Activated CD4-positive, alpha-beta memory T cell treated with anti-CD3 and anti-CD28 coated beads, Interleukin-2, amount 10 ng/mL, durations not matched to agents 7 days and 5 days (primary cell): ENCODE measurements at places on chromosomes 6 and 20. TPM values are rescaled to one million over a fixed set of nuclear protein-coding genes. Genes with fewer than 3 reads are reported as not detected.

GRCh38 chr6:129444683-129445082, 265.3 kb downstream of the ARHGAP18 start:
- no peak for DNase-seq

DNA sequence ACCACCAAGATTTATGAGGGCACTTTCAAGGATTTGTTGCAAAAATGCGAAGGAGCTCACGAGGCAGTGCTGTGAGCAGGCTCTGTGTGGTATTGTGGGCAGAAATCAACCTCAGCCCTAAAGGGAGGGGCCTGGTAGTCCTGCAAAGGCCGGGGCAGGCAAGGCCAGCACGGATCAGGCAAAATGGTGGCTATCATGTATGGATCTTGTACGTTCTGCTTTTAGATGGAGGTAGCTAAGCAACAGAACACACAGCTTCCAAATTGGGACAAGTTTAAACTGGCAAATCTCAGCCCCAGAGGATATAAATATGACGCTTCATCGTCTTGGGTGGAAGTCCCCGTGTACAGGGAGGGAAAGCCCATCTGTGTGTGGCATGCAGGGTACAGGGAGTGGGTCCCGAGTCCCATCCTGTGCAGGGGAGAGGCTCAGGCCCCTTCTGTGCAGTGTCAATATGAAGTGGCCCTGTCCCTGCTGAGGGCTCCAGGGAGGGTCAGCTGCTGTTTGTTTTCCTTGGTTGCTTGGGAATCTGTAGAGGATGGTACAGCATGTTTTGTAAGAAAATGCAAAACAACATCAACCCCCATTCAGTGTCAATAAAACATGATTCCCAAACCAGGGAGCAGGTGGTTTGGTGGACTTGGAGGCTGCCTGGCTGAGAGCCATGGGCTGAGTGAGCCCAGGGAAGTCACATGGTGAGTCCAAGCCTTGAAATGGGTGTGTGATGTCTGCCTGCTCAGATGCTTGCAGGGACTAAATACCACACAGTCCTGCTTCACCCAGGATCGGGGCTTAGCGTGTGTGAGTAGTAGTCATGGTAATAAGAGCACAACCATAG, 113.0 kb downstream of the SYCP2 start:
- DNase-seq = peak; percentile 7

DNA sequence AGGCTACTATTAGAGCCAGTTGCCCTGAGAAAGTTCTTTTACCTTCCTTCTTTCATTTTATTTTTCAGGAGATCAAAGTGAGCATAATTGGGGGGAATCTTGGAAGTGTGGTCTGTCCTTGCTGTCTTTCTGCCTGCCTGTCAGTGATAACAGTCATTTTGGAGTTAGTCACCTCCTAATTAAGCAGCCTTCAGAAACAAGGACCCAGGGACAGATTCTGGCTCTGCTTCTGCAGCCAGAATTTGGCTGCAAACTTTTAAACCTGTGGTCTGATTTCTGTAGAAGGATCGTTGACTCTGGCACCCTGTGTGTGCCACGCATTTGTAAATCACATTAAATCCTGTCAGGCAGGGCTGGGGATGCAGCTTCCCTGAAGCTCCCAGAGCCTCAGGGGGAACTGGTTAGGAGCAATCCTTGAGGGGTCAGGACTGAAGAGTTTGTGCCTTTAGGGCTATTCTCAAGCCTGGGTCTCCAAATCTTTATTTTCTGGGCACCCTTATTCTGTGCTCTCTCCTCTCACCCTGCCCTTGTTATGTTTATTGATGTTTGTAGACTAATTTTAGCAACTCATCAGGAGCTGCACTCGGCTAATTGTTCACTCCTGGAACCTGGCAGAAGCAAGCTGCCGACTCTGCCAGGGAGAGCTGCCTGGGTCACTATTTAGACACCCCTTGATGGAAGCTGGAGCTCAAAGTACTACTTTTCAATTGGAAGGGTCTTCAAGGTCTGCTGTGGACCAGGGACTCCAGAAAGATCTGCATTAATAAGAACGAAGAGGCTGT, 6.8 kb downstream of the NOX3 start:
- DNase-seq = no peak

- DNase-seq = no peak
Observed at GRCh38 chr6:25472306-25472705, 179.7 kb upstream of the SCGN start.

GRCh38 chr6:27767851-27768250, 144.3 kb downstream of the OR2B2 start:
- no peak for DNase-seq

- no peak for DNase-seq
Observed at GRCh38 chr6:98787961-98788360, 46.4 kb upstream of the POU3F2 start.

GRCh38 chr20:2767768-2768631, 32.4 kb downstream of the CPXM1 start:
- DNase-seq = no peak

Gene DZANK1
- 1.5 TPM for total RNA-seq

Gene FKBP1C
- 0.50 TPM for total RNA-seq

Gene PRDM13
- total RNA-seq = not detected

Gene GGTLC1
- total RNA-seq = not detected
